T-cell (primary cell): ENCODE measurements at places on chromosomes 6 and 20. TPM values are rescaled to one million over a fixed set of nuclear protein-coding genes. Genes with fewer than 3 reads are reported as not detected.

GRCh38 chr6:4256969-4257368 is 121.6 kb upstream of the ECI2 start:
- no peaks in the 10 kb centered on the region for H3K27me3 ChIP-seq
- no peak overlapping the region for H3K27ac ChIP-seq
- H3K36me3 ChIP-seq, result no peaks in the 10 kb centered on the region
- H3K4me1 ChIP-seq, result no peaks in the 10 kb centered on the region
- H3K4me3 ChIP-seq, result no peak overlapping the region

DNA sequence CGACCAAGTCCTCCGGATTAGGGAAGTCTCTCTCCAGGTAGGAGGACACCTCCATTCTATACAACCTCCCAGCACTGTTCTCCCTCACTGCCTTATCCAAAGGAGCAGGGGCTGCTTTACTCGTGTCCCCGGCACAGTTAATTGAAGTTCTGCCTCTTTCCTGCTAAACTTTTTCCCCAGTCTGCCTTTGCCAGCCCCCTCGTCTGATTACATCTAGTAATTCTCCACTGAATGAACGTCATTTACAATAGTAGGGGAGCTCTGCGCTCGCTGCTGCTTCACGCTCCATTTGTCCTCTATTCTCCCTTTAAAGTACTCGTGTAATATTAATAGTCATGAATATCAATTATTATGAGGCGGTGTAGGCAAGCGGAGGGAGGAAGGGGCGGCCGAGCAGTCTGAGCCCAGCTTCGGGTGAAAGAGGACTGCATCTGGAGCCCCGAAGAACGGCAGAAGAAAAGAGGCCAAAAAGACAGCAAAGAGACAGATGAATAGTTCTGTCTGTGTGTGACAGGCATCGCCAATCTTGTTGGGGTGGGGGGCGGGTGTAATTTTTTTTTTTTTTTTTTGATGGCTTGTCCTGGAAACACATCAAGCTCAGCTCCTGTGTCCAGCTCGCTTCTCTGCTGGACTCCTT is 2.9 kb downstream of the TFAP2B start:
- H3K4me3 ChIP-seq, result no peak overlapping the region
- no peak overlapping the region for H3K27ac ChIP-seq
- peaks cover 29% of the 10 kb centered on the region for H3K27me3 ChIP-seq
- no peak for DNase-seq
- no peaks in the 10 kb centered on the region for H3K4me1 ChIP-seq

- no peaks in the 10 kb centered on the region for H3K27me3 ChIP-seq
- no peaks in the 10 kb centered on the region for H3K36me3 ChIP-seq
- no peaks in the 10 kb centered on the region for H3K4me1 ChIP-seq
- no peak overlapping the region for H3K27ac ChIP-seq
Measured at GRCh38 chr20:15205719-15206118, 868.3 kb upstream of the FLRT3 start.

VSTM2L gene
- total RNA-seq, result not detected

CST4 gene
- total RNA-seq, result not detected

NRSN1 gene
- total RNA-seq, result not detected

CDSN gene
- total RNA-seq, result not detected

DNA sequence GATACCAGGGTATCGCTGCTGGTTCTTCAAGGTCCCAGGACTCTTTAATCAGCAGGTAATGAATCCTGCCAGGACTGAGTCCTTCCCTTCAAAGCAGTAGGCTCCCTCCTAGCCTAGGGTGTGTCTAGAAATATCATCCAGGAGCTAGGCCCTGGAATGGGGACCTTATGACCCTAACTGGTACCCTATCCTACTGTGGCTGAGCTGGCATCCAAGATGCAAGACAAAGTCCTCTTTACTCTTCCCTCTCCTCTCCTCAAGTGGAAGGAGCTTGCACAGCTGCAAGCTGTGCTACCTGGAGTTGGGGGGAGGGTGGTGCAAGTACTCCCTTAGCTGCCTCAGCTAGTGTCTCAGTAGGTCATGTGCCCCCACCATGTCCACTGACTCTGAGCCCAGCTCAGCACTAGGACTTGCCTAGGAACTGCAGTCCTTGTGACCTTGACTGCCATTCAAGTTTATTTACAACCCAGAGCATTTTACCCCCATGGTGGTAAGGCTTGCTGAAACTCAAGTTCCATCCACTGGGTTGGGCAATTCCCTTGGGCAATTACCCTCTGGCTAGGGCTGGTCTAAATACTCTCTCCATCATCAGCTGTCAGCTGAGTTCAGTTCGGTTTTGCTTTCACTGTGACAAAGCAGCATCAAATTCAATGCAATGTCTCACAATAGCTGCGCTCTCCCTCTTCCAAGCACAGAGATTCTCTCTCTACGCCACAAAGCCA is 48.4 kb upstream of the TOP1 start:
- no peak overlapping the region for H3K4me3 ChIP-seq
- H3K4me1 ChIP-seq, result no peaks in the 10 kb centered on the region
- no peaks in the 10 kb centered on the region for H3K27me3 ChIP-seq
- no peak overlapping the region for H3K27ac ChIP-seq
- DNase-seq, result no peak
- no peaks in the 10 kb centered on the region for H3K36me3 ChIP-seq

GRCh38 chr20:47253872-47254271 is 102.6 kb downstream of the ZMYND8 start:
- H3K27me3 ChIP-seq, result no peaks in the 10 kb centered on the region
- H3K36me3 ChIP-seq, result peaks cover 51% of the 10 kb centered on the region
- no peak overlapping the region for H3K27ac ChIP-seq
- DNase-seq, result no peak
- no peaks in the 10 kb centered on the region for H3K4me1 ChIP-seq

GRCh38 chr20:9616455-9616805 is 102.0 kb downstream of the LAMP5 start:
- DNase-seq, result no peak
- no peaks in the 10 kb centered on the region for H3K4me1 ChIP-seq
- H3K36me3 ChIP-seq, result no peaks in the 10 kb centered on the region

CST3 gene
- 9.0 TPM for total RNA-seq

DNA sequence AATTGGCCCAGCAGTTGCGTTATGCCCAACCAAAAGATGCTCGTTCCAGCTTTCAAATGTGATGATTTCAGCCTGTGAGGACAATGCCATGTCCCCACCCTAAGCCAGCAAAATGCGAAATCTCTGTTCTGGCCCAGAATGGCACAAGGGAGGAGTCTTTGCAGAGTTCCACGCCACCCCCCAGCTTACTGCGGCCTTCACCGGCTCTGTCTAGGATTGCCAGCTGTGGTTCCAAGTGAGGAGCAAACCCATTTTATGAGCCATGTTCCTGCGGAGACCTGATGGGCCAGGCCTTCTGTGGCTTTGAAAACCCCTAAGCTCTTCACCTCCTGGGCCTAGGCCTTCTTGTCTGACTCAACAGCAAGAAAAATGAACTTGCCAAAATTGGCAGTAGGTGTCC is 146.8 kb upstream of the SNX9 start:
- no peaks in the 10 kb centered on the region for H3K36me3 ChIP-seq
- no peak overlapping the region for H3K27ac ChIP-seq
- DNase-seq, result no peak

DNA sequence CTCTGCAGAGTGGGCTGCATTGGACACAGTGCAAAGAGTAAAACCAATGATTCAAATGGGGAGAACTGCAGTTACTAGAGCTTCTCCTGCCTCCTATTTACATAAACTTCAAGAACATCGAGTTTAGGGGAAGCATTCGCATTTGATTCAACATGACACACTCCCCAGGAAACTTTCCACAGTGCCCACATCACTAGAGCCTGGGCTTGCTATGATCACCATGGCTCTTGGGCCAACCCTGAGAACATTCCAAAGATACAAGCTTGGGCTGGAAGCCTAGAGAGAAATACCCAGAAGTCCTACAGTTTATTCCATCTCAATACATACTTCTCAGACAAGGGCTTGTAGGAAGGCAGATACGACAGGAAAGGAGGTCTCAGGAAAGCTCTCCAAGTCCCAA is 337.9 kb downstream of the CD83 start:
- DNase-seq, result no peak
- no peaks in the 10 kb centered on the region for H3K36me3 ChIP-seq
- no peak overlapping the region for H3K27ac ChIP-seq
- H3K27me3 ChIP-seq, result no peaks in the 10 kb centered on the region

PCK1 gene
- total RNA-seq, result not detected
